ENCODE measurements at places on chromosomes 5 and 9.

DNA sequence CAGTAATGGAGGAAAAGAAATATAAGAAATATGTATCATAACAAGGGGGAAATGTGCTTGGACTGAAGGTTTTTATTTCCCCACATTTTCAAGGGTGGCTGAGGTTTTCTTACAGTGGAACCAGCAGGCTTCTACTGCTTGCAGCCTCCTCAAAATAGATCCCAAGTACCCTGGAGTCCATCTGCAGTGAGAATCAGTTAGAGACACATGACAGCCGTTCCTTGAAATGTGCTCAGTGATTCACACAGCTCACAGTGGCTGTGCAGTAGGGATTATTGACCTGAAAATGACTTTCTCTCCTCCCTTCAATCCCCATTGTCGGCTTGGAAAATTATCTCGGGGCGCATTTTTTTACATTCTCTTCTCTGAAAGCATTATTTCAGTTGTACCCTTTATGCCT lies 832.0 kb downstream of the TLR4 start:
- DNase-seq: no peak

DNA sequence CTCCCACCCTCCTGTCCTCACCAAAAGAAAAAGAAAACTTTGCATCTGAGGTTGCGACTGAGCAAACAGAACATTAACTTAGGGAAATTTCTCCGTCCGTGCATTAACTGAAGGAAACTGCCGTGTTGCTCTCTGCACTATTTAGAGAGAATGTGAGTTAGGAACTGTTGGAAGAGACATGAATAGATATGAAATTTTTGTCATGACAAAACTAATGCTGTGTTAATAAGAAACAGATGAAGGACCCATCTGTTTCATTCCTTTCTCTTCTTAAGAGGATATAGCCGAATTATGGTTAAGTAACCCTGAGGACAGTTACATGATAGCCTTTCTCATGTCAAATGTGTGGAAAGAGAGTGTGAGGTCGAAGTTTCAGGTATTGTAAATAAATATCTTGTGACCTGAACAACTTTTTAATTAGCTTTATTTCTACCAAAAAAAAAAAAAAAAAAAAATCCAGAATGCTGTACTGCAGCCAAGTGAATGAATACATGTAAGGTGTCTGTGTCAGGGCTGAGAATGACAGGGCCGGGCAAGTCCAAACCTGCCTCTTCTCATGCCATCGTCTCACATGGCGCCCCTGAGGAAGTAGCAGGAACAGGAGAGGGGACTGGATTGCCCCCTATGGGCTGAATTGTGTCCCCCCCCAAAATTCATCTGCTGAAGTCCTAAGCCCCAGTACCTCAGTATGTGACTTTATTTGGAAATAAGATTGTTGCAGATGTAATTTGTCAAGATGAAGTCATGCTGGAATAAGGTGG lies 35.6 kb upstream of the ANKRD33B start:
- DNase-seq: no peak

GRCh38 chr9:132589148-132590036 lies 7.0 kb downstream of the BARHL1 start:
- DNase-seq: no peak

DNA sequence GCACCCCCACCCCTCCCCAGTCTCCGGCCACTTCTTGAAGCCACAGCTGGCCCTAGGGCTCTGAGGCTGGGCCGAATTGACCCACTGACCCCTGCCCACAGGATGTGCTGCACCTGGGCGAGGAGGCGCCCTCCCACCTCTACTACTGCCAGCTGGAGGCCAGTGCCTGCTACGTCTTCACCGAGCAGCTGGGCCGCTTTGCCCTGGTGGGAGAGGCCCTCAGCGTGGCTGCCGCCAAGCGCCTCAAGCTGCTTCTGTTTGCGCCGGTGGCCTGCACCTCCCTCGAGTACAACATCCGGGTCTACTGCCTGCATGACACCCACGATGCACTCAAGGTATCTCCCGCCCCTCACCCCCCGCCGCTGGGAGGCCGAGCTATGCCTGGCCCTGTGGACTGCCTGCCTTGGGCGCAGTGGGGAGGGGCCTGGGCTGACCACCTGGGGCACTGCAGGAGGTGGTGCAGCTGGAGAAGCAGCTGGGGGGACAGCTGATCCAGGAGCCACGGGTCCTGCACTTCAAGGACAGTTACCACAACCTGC lies 21.3 kb downstream of the HK3 start:
- DNase-seq: no peak

DNA sequence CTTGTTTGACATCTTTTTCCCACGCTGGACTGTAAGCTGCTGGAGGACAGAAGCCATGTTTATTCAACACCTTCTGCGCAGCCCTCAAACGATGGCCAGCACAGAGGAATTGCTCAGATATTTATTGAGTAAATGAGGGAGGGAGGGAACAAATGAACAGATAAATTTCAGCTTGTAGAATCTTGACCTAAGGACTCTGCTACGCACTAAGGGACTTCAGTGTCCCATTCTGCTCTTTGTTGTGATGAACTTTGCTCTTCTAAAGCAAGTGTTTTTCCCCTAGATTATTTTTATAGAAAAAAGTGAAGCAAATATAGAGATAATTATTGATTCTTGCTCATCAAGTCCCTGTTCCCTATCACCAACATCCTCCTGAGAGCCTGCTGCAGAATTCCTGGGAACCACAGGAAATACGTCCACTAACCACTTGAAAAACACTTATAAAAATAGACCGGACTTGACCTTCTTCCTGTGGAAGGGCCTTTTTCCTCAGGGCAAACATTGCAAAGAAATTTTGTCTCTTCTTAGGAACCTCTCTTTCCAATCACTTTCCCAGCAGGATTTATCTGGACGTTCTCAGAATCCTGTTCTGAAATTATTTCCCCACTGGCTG lies 54.9 kb downstream of the FGF1 start:
- DNase-seq: no peak

DNA sequence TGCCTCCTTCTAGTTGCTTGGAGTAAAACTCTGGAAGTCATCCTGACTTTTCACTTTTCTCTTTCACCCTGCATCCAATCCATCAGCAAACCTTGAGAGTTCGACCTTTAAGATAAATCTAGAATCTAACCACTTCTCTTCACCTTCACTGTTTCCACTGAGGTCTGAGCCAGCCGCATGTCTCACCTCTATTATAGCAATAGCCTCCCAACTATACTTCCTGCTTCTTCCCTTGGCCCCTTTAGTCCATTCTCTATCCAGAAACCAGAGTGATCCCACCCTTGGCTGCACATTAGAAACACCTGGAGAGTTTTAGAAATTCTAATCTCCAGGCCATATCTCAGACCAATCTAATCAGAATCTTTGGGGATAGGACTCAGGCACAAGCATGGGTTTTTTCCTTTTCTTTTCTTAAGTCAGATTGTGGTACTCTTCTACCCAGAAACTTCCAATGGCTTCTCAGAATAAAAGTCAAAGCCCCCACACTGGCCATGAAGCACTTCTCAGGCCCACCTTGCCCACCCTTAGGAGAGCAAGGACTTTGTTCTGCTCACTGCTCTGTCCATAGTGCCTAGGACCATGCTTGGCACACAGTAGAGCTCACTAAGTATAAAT lies 33.1 kb downstream of the MFAP3 start:
- no peak for DNase-seq

DNA sequence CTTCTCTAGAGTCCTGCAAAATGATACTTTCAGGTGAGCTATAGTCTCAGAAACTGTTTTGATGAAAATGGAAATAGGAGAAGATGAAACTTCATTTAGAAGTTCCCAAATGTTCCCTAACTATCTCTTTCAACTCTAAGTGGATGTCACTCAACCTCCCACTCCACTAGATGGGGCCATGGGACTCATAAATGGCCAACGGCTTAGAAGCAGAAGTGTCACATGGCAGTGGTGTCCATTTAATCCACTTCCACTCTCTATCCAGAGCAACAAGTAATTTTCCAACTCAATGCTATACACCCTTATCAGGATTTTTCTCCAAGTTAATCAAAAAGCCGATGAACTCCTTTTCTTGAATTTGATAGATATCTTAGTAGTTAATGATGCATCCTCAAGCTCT lies 295.7 kb downstream of the EDIL3 start:
- DNase-seq: peak; percentile 76

GRCh38 chr5:143757116-143757515 lies 54.8 kb upstream of the HMHB1 start:
- no peak for DNase-seq

DNA sequence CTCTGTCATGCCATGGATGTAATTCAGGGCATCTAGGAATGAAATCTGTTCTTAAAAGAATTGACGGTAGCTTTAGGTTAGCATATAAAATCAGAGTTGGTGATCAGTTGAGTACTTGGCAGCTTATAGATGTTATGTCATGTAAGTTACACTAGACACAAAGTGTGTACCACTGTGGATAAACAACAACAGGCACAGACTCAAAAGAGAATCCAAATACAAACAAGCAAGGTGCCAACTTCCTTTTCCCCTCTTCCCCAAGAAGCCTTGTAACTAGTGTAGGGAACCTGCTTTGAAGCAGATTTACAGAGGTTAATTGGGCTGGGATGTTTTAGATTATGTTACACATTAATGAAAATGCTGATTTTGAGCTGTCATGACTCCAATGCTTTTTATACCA lies 167.2 kb downstream of the PBX3 start:
- no peak for DNase-seq

- peak; percentile 77 for DNase-seq
These were observed 55.6 kb upstream of the LMX1B start for GRCh38 chr9:126558051-126558665.

GRCh38 chr5:141245250-141245717 lies at the start of gene PCDHB15:
Gene PCDHB15, plus strand, starts transcription at chr5:141245395. Its CDS starts 184 bp downstream, at chr5:141245579.
- DNase-seq: peak; percentile 85

GRCh38 chr5:40717281-40717680 lies 37.6 kb downstream of the PTGER4 start:
- DNase-seq: no peak

GRCh38 chr5:39447059-39447458 lies 22.3 kb upstream of the DAB2 start:
- no peak for DNase-seq

DNA sequence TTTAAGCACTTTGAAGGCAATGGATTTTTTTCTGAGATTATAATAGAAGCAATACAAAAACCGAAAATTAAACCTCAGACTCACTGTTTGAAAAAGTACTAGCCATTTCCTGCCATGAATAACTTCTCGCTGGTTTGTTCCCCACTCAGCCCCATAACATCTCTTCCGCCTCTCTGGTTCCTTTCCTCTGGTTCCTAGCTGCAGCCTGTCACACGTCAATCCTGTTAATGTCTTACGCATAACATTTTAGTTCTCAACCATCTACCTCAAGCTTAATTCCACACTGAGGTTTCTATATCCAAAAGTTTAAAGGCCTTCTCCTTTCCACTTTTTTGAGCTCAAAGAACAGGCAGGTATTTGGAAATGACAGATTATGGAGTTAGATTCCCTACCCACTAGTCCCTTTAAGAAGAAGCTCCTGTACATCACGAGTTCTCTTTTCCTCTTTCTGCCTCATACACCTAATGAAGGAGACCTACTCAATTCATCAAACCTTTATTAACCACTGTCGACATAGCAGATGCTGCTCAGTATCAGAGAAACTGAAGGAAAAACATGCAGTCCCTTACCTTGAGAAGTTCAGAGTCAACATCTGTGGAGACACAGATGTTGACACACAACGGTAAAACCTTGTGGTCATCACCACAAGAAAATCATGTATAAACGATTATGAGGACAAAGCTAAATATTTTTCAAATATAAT lies 243.0 kb upstream of the PTGER4 start:
- DNase-seq: no peak

- no peak for DNase-seq
These were observed 10.2 kb downstream of the ABL1 start for GRCh38 chr9:130845254-130845653.

GRCh38 chr5:126837242-126837641 lies 60.3 kb downstream of the LMNB1 start:
- DNase-seq: no peak

GRCh38 chr9:21830589-21830988 lies 28.2 kb downstream of the MTAP start:
- DNase-seq: no peak

DNA sequence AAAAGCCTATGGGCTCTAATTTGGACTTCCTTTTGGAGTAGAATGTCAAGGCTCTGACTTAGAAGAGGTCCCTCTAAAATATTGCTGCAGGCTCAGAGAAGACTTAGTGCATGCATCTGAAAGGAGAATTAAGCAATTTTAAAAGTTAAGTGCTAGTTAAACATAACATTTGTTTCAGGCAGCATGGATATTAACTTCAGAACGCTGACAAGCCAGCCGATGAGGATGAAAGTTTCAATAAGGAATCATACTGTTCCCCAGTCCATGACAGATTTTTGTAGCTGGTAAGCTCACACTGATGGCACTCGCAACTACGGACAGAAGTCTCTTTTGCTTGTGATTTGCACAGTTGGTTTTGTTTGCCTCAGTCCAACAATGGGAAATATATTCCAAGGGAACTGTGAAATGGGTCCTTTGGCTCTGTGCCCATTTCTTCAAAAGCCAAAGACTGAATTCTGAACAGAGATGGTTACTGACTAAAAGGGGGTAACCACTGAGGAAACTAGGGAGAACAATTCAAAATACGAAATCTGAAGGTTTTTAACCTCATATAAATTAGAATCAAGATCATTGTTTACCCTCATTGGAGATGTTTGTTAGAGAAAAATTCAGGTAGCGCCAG lies 47.6 kb downstream of the DCP2 start:
- DNase-seq: no peak

- DNase-seq: no peak
These were observed 804 bp downstream of the MED10 start for GRCh38 chr5:6377582-6377904.

- DNase-seq: no peak
These were observed 36.1 kb upstream of the SSBP2 start for GRCh38 chr5:81786991-81787390.

DNA sequence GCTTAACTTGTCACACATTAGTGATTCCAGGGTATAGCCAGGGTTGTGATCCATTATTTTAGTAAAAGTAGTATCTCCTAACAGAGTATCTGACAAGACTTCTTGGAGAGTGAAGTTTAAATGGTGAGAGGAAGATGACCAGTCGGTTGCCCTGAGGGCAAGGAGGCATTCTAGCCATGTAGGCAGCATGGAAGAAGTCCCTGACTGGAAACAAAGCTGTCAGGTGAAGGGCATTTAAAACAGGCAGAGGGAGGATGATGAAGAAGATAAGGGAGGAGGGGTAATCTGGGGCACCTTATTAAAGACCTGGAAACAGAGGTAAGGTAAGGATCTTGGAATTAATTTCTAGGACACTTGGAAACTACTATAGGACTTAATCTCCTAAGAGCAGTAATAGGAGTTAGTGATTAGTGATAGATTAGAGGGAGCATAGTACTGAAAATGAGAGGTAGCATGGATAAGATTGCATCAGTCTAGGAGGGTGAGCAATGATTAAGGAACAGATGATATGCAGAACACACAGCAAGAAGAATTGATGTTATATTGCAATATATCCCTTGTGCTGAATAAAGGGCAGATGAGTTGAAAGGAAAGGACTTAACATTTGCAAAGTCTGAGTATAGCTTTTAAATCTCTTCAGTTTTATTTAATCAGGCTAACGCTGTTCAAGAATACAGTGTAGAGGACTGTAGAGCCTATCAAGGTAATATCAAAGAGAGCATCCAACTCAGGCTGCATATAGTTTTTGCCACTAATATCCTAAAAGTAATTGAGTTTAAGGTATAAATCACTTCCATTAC lies 9.6 kb downstream of the KIF2A start:
- DNase-seq: no peak
